ENCODE measurements at places on chromosomes 16 and 17.
A peak's percentile ranks its signal among the peaks of the same experiment; 100 is the strongest.

GRCh38 chr17:59333836-59334235 lies 2.4 kb downstream of the YPEL2 start:
- no peak for DNase-seq

DNA sequence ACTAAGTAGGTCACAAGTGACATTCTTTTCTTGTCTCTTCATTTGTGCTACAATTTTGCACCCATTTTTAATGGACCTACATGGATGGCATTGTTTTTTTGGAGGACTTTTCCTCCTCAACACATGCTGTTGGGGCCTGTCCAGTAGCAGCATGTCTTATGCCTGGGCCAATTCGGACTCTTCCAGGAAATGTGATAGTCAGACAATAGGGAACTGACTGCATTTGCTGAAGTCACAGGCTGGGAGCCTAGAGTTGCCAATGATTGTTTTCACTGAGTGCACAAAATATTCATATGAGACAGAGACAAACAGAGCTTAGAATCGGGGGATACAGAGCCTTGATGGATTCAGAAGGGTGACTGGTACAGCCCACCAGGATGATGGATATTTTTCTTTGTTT lies 867.3 kb upstream of the GOT2 start:
- DNase-seq = no peak

GRCh38 chr17:50439008-50439407 lies 13.0 kb downstream of the ACSF2 start:
- no peak for DNase-seq

DNA sequence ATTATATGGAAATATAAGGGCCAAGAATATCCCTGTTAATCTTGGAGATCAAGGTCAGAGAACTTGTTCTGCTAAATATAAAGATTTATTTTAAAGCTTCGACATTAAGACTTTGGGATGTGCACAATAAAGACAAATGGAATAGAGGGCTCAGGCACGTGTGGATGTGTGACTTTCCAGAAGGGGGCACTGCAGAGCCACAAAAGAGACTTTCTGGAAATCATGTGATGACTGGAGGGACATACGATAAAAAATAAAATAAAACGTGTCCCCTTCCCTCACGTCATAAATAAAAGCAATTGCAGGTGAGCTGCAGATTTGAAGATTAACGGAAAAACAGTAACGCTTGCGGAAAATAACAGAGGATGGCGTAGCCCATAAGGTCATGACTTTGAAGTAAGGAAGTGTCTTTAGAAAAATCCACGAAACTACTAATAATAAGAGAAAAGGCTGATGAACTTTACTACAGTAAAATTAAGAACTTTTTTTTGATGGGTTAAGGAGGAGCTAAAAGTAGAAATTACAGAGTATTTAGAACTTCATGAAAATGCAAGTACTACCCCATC lies 9.4 kb upstream of the ENGASE start:
- DNase-seq = no peak

GRCh38 chr16:22174642-22175041 lies 12.3 kb downstream of the SDR42E2 start:
- DNase-seq = no peak

- DNase-seq = no peak
Observed at GRCh38 chr17:66978514-66979061, 14.1 kb downstream of the CACNG4 start.

DNA sequence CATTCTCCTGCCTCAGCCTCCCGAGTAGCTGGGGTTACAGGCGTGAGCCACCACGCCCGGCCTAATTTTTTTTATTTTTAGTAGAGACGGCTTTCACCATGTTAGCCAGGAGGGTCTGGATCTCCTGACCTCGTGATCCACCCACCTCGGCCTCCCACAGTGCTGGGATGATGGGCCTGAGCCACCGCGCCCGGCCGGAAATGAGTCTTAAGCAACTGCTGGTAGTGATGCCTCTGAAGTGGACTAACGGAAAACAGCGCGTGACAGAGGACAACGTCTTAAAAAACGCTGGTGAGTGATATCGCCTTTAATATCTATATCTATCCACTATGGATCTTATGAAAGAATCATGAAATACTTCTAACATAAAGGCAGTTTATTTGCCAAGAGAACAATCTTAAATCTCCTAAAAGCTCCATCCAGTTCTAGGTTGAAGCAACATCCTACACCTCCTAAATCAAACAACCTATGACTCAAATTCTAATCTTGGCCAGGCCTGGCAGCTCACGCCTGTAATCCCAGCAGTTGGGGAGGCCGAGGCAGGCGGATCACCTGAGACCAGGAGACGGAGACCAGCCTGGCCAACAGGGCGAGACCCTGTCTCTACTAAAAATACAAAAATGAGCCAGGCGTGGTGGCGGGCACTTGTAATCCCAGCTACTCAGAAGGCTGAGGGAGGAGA lies 69.8 kb downstream of the NXN start:
- DNase-seq = no peak

GRCh38 chr16:15777533-15778203 lies 79.2 kb downstream of the MYH11 start:
- no peak for DNase-seq

DNA sequence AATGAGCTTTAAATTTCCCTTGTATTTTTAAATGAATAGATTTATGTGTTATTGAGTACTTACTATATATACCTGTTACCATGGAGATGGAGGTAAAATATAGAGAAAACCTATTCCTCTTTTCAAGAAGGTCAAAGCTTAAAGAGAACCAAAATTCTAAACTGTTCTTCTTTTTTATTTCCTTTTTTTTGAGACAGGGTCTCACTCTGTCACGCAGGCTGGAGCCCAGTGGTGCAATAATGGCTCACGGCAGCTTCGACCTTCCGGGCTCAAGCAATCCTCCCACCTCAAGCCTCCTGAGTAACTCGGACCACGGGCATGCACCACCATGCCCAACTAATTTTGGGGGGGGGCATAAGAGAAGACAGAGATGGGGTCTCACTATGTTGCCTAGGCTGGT lies 25.0 kb upstream of the TMEM97 start:
- no peak for DNase-seq

GRCh38 chr17:74768069-74768762 lies 7.9 kb downstream of the NAT9 start:
- no peak for DNase-seq

DNA sequence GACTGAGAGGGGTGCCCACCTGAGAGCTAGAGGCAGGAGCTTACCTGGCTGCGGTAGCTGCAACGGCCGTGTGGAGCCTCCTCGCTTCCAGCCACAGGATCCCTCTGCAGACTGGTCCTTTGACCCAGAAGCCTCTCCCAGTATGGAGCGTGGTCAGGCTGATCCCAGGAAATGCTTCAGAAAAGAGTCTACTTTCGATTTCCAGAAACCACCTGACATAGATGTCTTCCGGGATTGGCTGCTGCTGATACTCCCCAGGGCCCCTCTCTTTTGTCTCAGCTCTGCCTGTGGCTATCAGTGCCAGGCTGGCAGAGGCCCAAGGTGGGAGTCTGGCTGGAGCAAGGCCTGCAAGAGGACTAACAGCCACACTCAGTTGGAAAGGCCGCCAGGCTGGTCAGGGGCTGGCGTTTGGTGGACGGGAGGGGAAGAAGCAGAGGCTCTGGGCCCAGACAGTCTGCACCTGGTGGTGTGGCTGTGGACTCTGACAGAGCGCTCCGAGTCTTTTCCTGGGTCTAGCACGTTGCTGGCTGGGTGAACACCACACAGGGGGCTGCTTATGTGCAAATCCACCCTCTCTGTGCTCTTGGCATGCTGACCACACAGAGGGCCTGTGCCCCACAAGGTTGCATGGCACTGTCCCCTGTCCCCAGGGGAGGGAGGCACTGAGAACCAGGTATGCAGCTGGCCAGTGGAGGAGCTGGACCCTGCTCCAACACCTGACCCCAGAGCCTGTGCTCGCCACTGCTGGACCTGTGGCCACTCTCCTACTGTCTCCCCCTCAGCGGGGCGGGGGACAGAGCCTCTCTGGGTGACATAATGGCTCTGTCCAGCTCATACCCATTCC lies at the start of gene LGALS3BP:
LGALS3BP (minus strand) TSS at position 144 of the 844 bp plus-strand sequence. CDS start 2,732 bp downstream, outside the sequence.
- DNase-seq = no peak

GRCh38 chr17:56177361-56177760 lies 24.1 kb downstream of the ANKFN1 start:
- no peak for DNase-seq

DNA sequence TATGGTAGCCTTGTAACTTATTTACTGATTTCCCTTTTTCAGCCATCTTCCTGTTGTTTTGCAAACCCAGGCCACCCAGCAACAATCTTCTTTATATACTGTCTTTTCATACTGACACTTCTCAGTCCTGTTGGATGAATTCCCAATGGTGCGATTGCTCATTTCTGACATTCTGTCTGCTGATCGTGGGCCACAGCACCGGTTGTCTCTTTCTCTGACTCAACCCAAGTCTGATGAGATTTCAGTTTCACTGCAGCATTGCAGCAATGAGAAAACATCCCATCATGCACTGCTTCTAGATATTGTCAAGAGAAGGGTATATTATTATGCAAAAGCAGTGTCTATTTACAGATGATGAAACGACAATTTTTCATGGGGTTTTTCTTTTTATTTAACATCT lies 349.2 kb upstream of the HSBP1 start:
- no peak for DNase-seq

DNA sequence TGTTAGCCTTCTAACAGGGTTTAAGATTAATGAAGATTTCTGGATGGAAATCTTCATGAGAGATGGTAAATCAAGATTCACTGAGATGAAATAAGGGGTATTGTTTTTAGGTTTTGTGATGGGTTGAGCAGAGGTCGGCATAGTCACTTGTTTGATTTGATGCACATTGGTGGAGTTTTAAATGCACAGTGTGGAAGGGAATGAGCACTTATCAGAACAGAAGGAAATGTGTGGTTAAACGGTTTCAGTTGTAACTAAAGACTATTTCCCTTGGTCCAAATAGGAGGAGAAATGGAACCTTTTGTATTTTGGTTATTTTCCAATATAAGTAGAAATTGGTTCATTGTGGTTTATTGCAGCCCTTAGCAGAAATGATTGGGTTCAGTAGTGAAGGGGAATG lies 34.1 kb downstream of the CBFB start:
- no peak for DNase-seq

GRCh38 chr17:5115673-5116651 lies at the start of gene USP6:
TSS of gene USP6 (plus strand) at chr17:5116032. CDS start at chr17:5130368, 14,336 bp downstream.
- DNase-seq = no peak

- DNase-seq = no peak
Observed at GRCh38 chr16:78505036-78505435, 405.6 kb downstream of the WWOX start.

DNA sequence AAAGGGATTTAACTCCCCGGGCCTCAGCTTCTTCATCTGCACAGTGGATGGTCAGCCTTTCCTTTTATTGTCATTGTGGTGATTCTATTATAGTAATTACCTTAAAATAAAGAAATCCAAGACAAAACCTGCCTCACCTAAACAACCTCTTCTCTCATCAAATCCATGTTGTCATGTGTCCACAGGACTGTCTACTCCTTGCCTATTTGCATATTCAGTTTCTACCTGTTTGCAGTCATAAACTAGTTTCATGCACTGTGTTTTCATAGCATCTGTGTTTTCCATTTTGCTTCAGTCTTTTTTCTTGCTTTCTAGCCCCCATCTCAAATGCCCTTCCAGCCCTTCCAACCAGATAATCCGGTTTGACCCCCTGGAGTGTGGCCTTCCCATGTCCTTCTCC lies 44.3 kb upstream of the CPNE2 start:
- DNase-seq = no peak

- DNase-seq = no peak
Observed at GRCh38 chr16:69798466-69798865, 36.3 kb downstream of the WWP2 start.

GRCh38 chr16:89257281-89257731 lies 39.8 kb downstream of the ZNF778 start:
- no peak for DNase-seq

DNA sequence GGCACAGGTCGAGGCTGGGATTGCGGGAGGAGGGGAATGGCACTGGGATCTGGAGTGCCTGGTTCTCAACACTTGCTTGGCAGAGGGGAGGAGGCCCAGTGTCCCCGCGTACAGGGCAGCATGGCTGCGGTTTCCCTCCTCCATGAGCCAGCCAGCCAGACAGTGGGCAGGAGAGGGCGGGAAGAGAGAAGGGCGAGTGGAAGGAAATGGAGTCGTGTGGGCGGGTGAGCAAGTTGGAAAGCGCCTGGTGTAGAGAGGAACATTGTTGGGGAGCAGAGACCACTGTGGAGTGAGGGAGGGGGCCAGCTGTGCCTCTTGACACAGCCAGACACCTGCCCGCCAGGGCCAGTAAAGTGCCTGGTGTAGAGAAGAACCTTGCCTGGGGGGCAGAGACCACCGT lies 130.5 kb downstream of the OR1D5 start:
- DNase-seq = no peak

- DNase-seq = no peak
Observed at GRCh38 chr16:8722025-8722348, 47.6 kb downstream of the ABAT start.

GRCh38 chr17:48100591-48101011 lies 677 bp downstream of the CBX1 start:
- no peak for DNase-seq

- no peak for DNase-seq
Observed at GRCh38 chr16:17026600-17027242, 444.0 kb downstream of the XYLT1 start.

DNA sequence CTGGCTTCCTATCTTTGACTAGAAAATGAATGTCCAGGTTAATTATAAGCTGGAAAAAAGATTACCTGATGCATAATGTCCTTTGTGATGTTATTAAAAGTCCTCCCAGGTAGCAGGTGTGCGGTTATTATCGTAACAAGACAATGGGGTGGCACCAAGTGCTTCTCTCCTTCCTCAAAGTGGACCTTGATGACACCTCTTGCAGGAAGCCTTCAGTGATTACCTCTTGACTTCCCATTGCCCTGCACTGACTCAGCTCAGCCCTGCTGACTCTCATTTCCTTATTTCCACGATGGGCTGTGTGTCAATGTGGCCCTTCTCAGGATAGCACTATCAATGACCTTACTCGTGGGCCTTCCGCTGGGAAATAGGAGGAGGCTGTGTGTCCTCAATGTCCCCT lies 477.4 kb upstream of the CCL2 start:
- no peak for DNase-seq

DNA sequence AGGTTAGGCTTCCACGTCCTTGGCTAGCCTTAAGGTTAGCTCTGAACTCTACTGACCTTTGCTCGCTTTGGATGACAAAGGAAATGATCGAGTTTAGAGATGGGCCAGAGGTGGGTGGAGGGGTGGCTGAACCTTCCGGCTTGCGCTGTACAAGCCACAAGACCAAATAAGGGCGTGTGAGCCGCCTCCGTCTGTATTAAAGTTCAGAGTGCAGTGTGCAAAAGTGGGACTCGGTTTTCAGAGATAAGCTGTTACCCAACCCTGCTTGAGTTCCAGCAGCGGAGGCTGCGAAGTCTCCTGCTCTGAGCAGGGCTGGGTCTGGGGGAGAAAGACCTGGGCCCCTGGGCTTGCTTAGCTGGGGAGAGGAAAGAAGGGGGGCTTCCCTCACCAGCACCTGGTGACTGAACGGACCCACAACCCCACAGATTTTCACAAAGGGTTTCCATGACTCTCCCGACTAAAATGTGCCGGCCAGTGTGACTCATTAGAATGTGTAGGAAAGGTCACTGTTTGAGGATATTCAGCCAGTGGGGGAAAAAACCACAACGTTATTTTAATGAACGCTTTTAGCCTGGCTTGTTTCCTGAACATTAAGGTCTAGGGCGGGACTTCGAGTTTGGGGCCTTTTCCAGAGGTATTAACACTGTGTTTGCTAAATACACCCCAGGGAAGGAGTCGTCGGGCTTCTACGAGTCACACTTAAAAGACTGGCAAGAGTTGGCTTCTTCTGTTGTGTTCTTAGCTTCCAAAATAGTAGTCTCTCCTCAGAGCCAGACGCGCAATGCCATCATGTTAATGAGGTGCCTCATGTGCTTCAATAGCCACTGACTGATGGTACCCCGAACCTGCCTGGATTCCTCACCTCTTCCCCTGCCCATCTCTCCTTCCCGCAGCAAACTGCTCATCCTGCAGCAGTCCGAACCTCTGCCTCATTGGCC lies 67.0 kb downstream of the CENPV start:
- peak; percentile 42 for DNase-seq
